ENCODE measurements at places on chromosomes 2 and 18.

- no peak for DNase-seq
Measured at GRCh38 chr2:129240061-129240460, 739.4 kb upstream of the RAB6C start.

GRCh38 chr18:59729781-59730180, 32.6 kb upstream of the CCBE1 start:
- no peak for DNase-seq

GRCh38 chr2:102190430-102191107, 3.7 kb downstream of the IL1RL2 start:
- DNase-seq: peak; percentile 44

- no peak for DNase-seq
Measured at GRCh38 chr18:44823286-44823685, 142.6 kb downstream of the SETBP1 start.

- DNase-seq: no peak
Measured at GRCh38 chr2:61091485-61091884, 25.8 kb downstream of the SANBR start.

GRCh38 chr18:54585743-54586142, 5.3 kb upstream of the DYNAP start:
- DNase-seq: no peak

DNA sequence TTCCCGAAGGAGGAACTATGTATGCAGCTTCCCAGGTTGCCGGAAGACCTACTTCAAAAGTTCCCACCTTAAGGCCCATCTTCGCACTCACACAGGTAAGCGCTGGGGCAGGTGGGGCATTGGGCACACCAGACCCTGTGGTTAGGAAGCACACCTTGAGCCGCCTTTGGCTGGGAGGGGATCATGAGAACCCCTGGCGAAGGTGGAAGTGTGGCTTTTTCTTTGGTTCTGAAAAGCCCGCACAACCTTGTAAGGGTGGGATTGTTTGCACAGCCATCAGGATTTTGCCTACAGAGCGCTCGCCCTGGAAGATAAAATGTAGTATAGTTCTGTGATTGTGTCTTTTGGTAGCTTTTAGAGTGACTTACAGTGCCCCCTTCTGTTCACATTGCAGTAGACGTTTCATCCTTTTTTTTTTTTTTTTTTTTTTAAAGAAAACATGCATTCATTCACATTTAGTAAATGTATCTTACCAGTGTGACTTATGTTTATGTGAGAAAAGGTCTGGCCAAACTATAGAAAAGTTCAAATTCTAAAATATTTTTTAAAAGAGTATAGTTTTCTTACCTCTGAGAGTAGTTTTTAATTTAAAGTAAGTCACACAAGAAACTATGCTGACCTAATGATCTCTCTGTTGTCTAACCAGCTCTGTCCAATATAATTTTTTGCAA, 5.3 kb downstream of the KLF11 start:
- no peak for DNase-seq

DNA sequence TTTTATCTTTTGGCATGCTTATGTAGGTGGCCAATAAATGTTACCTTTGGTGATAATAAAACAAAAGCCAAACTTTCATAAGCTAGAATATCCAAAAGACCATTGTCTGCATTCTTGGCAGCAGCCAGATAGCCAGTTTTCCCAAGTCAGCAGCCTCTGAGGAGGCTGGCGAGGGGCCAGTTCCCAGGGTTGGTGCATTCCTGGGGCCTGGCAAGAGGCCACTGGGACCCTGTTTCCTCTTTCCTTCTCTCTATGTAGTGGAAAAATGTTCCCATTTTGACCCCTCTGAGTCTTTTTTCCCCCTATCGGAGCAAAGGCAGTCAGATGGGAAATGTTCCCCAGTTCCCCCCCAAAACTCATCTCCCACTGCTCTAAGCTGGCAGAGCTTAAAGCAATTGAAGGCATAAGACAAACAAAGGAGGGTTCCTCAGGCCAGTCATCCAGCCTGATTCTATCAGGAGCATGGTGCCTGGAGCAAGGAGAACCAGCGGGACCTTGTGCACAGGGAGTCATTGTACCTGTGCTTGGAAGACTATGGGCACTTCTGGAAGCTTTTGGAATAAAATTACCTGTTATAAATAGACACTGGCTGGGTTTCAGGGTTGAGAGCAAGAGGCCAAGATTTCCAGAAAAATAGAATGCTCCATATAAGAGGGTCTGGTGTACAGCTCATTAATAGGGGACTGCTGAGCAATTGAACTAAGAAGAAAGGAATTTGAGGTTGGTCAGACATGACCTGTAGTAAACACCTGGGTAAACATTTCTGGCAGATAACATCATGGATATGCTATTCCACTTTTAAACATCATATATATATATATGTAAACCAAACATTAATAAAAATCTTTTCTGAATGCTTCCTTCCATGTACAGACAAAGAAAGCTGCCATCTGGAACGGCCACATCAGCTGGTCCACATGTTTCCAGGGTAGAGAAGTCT, 63.4 kb downstream of the NCKAP5 start:
- no peak for DNase-seq

GRCh38 chr2:152407806-152408205, 72.8 kb downstream of the FMNL2 start:
- no peak for DNase-seq

GRCh38 chr2:195604706-195605105, 52.3 kb upstream of the SLC39A10 start:
- no peak for DNase-seq

GRCh38 chr2:214830794-214831346, 21.4 kb upstream of the BARD1 start:
- DNase-seq: no peak

- no peak for DNase-seq
Measured at GRCh38 chr2:139357972-139358371, 577.8 kb upstream of the NXPH2 start.

DNA sequence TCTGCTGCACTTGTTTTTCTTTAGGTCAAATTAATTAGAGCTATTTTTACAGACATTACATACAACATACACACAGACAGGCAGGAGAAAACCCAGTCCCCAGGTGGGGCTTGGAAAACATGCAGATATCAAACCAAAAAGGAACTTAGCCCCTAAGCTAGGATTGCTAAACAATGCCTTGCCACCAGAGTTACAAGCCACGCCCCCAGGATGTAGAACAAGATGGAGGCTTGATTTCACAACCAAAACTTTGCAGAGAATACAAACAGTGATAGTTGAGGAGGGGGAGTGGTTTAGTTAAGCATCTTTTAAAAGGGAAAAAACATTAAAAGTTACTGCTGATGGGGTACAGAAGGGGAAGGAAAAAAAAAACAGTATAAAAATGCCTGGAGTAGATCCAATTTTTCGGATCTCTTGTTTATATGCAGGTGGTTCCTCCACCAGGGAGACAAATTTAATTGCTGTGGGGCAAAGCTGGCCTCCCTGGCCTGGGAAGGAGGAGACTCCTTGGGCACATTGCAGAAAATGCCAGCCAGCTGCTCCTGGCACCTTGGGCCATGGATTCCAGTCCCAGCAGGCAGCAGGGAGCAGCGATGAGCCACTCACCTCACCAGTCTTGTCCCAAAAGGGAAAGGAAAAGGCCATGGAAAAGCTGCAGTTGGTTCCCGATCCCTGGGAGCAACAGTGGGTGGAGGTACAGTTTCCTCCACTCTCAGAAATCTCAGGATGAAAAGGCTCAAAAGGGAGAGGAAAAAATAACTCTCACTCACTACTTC, 348.4 kb upstream of the REG3G start:
- DNase-seq: no peak

- no peak for DNase-seq
Measured at GRCh38 chr2:49772299-49772970, 618.1 kb upstream of the FSHR start.

DNA sequence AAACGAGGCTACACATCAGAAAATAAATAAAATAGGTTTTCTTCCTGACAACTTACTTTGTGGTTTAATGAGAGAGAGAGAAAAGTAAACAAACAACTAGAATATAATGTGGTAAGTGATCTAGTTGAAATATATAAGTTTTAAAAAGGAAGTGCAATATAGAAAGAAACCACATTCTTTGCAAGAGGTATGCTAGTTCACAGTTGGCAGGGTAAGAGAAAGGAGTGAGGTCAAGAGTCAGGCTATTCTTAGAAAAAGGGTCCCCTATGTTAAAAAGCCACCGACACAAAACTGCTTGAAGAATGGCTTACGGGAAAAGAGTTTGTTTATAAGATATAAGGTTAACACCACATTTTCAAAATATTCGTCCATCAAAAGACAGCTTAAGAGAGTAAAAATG, 462.1 kb downstream of the ERBB4 start:
- no peak for DNase-seq

DNA sequence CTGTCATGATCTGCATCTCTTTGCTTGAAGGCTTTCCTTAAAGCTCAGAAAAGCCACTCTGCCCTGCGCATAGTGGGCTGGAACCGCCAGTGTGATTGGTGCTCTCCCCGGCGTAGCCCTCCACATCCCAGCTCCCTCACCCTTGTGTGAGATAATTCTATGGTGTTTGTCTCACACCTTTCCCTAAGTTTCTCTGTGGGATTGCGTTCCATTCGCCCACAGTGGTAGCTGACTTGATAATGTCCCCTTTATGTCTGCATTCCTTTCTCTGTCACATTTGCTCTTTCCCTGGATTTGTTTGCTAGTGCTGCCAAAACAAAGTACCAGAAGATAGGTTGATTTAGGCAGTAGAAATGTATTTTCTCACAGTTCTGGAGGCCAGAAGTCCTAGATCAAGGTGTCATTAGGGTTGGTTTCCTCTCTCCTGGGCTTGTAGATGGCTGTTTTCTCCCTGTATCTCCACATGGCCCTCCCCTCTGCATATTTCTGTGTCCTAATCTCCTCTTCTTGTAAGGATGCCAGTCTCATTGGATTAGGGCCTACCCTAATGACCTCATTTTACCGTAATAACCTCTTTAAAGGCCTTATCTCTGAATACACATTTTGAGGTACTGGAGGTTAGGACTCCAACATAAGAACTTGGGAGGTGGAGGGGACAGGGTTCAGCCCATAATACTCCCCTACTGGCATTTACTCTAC, 7.4 kb upstream of the TMEM87B start:
- DNase-seq: no peak

DNA sequence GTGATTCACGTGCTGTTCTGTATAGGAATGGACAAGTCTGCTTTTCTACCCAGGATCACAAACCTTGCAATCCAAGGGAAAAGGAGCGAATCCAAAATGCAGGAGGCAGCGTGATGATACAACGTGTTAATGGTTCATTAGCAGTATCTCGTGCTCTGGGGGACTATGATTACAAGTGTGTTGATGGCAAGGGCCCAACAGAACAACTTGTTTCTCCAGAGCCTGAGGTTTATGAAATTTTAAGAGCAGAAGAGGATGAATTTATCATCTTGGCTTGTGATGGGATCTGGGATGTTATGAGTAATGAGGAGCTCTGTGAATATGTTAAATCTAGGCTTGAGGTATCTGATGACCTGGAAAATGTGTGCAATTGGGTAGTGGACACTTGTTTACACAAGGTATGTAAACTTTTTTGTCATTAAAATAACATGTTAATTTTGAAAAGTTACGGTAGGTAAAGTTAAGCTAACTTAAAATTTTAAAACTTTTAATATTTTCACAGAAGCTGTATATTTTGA, 33.0 kb downstream of the PPM1B start:
- DNase-seq: no peak

DNA sequence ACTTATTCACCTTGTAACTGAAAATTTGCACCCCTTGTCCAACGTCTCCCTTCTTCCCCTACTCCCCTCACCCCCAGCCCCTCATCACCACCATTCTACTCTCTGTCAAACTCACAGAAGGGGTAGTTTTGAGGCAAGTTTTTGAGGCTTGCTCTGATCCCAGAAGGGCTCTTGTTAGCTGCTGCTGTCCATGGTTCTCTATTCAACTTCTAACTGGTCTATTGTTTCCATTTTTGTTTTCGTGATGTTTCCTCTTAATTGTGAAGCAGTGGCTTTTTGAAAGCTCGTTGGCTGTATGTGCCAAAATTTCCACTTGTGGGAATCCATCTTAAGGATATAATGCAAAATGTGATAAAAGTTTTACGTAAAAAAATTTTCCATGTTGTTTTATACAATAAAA, 92.5 kb upstream of the CRACDL start:
- DNase-seq: no peak

DNA sequence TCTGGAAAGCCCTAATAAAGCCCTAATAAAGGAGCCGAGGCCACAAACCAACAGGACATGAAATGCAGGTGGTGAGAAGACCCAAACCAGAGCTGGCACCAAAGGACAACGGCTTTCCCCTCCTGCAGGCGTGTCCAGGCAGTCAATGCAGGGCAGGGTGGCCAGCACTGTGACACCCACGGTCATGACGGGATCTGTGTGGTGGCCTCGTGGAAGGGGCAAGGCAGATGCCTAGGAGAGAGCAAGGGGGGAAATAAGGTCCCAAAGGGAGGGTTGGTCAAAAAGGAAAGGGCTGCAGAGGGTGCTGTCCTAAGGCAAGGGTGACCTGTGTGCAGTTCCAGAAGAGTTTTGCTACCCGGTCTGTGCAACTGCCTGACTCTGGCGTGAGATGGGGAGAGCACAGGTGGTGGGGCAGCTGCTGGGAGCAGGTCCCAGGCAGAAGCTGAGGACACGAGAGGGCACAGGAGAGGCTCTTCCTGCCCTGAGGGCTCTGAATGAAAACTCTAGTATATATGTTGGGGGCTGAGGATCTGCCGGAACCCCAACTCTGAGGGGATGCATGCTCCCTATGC, 156.7 kb downstream of the TPO start:
- no peak for DNase-seq

DNA sequence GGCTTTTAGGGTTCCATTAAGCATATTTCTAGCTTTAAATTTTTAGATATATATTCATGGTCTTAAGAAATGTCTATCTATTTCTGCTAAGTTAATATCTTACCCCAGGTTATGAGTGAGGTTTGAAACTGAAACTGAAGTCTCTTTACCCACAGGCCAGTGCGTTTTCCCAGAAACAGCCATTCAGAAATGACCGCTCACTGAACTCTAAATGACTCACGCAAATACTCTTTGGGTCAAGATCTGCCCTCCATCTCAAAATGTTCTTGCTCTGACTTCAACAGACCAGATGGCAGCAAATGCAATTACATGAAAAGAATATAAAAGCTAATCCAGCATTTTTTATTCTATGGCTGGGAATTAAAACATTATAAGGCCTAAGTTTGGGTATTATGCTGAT, 315.2 kb downstream of the TDRD15 start:
- no peak for DNase-seq

DNA sequence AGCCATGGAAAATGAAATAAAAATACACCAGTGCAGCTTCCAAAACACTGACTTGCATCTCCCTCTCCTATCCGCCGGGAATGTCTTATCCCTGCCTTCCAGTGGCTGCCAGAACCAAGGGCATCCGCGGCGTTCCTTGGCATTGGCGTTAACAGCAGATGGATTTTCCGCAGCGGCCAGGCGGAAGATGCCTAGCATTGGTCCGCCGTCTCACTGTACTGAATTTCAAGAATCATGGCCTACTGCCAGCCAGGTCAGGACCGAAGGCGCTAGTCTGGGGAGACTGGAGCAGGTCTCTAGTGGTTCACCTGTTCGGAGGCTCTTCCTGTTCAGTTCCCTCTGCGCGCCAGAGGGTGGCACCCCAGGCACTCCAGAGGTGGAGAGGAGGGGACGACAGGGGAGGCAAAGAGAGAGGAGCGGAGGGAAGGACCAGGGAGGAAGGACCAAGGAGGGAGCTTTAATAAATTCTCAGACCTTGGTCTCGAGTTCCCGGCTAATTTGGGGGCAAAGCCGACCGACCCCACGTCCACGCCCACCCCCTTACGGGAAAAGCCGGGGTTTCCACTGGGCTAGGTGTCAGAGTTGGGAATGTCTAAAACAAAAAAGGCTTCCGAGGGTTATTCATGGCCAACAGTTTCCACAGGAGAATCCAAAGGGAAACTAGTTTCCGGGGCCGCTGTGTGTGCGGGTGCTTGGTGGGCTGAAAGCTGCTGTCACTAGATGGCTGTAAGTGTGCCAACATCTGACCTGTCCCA, 3.7 kb upstream of the BCL2L11 start:
- DNase-seq: peak; percentile 67
